Germinal center (tissue), 1 donor: ENCODE measurements at places on chromosomes 7 and 10.

GRCh38 chr7:42671627-42672026 is 240.2 kb downstream of the C7orf25 start:
- DNase-seq, result no peak

DNA sequence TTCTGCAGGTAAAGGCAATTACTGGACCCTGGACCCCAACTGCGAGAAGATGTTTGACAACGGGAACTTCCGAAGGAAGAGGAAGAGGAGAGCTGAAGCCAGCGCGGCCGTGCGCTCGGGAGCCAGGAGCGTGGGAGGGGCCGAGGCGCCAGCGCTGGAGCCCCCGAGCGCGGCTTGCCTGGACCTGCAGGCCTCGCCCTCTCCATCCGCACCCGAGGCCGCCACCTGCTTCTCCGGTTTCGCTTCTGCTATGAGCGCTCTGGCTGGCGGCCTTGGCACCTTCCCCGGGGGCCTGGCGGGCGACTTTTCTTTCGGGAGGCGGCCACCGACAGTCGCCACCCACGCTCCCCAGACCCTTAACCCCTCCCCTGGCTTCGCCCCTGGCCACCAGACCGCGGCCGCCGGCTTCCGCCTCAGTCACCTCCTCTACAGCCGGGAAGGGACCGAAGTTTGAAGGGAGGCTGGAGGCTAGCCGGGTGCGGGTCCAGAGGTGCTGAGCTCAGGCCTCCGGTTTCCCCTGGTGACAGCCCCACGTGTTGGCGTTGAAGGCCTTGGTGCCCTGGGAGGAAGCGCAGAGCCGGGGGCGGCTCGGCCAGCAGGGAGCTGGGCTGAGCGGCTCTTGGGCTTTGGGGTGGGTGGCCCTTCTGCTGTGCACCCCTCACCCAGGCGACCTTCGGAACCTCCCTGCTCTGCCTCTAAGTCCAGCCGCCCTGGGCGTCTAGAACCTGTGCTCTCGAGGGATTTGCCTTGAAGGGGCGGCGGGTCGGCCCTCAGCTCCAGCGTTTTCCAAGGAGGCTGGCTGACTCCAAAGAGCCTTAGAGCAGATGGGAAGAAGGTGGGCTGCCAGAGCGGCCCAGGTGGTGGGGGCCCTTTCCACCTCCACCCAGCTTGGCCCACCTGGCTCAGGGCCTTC is 1.8 kb downstream of the FOXI2 start:
- no peak for DNase-seq

DNA sequence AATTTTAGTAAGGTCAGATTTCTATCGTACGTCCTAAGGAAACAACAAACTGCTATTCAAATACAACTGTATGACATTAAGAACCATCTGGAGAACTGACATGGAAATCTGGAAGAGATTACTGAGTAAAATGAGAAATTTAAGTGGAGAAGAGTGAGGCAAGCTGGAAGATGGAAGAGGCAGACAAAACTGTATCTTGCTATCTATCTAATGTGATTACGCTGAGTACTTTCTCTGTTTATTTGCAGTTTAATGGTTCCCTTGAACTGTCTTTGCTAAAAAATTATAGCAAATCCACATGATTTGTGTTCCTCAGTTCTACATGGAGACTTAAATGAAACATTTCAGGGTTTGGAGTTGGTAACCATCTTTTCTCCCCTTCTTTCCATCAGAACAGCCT is 927.1 kb upstream of the MBL2 start:
- no peak for DNase-seq

DNA sequence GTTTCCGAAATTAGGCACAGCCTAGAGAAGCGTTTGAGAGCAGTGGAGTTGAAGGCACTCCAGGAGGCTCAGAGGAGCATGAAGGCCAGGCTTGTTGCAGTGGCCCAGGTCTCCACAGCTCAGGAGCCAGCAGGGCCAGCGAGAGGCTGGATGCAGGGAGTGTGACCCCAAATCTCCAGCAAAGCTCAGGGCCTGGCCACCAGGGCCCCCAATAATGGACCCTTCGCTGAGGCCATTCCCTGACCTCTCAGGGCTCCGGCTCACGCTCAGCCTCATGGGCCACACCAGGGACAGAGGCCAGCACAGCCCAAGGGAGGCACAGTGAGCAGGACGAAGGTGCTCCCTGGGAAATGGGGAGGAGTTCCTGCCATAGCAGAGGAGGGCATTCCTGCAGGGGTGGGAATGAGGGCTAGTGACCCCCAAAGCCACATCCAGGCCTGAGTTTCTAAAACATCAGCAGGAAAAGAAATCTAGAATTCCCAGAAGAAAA is 47.5 kb downstream of the EBF3 start:
- DNase-seq, result no peak

DNA sequence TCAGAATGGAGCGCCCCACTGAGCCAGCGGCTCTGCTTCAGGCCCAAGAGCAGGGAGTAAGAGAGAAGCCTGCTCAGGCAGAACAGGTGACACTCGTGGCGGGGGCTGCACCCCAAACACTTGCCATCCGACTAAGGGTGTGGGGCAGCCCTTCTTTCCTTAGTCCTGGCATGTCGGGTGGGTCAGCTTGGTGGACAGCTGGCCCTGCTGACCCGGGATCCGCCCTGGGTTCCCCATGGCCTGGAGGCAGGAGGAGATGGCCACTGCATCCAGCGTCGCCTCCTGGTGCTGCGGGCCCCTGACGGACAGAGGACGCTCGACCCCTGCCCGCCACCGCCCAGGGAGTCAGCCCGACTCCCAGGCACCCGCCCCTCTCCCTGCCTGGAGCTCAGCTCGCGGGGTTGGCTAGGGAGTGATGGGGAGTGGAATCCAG is 1.2 kb upstream of the PAOX start:
- DNase-seq, result no peak

DNA sequence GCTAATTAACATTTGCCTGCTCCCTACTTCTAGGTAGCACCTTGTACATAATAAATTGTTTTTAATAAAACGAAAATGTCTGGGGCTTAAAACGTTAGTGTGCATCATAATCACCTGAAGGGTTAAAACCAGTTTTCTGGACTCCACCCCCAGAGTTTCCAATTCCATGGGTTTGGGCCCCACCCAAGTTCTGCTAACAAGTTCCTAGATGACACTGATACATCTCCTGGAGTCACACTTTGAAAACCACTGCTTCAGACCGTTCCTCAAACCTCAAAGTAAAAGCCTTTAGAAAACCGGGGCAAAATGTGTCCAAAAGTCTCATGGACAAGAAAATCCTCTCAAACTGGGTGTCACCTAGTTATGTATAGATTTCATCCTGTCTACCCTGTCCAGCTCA is 9.3 kb downstream of the OSBPL3 start:
- no peak for DNase-seq

DNA sequence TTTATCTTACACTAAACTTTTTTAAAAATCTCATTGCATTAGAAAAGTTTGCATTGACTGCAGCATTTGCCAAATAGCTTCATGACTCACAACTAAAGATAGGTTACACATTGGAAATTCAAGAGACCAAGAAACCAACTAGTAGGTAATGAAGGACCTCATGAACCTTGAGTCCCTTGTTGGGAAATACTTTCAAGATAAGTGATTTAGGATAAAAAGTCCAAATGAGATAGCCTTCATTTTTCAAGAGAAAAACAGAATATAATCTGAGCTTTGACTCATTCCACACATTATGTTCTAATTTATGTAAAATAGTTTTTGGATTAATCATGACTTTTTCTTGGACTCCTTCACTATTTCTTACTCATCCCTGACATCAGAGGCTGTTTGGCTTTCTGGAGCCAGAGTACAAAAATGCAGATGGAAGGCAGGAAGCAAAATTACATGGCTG is 13.1 kb upstream of the LIPF start:
- no peak for DNase-seq

DNA sequence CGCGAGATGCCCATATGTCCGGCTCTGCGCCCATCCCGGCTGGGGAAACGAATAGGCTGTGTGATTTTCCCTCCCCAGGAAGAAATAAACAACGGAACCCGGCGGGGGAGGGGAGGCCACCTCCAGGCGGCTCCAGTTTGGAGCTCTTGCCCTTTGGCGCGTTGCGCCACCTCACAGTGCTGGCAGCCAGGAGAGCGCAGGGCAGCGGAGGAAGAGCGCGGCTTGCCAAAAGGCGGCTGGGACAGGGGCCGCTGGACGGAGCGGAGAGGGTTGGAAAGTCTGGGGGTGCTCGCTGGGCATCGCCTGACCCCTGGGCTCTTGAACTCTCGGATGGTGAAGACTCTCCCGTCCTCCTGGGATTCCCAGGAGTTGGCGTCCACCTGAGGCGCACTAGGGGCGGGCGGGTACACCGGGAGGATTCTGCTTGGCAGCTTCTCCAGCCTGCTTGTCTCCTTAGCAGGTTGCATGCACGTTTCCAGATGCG is 5.3 kb upstream of the NEUROG3 start:
- DNase-seq, result no peak

DNA sequence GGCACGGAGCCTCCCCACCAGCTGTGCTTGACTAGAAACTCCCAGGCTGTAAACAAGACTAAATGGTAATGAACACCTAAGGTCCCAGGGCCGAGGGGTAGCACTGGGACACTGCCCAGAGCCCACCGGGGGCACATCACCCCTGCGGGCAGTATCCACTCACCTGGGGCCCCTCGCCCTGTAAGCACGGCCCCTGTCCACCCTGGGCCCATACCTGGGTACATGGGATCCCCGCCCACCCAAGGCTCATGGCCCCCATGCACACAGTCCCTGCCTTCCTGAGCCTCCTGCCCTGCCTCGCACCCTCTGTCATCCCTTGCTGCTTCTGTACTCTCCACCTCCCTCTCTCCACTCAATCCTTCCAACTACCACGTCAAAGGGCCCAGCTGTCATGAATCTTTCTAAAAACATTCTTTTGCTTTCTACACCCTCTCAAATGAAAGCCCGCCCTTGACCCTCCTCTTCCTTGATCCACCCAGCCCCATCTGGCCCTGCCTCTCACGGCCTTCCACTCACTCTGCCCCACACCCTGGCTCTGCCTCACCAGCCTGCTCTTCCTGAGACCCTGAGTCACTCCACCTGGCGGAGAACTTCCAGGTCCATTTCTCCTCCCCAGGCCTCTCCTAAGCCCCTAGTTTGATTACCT is 173.1 kb downstream of the PARD3 start:
- no peak for DNase-seq

DNA sequence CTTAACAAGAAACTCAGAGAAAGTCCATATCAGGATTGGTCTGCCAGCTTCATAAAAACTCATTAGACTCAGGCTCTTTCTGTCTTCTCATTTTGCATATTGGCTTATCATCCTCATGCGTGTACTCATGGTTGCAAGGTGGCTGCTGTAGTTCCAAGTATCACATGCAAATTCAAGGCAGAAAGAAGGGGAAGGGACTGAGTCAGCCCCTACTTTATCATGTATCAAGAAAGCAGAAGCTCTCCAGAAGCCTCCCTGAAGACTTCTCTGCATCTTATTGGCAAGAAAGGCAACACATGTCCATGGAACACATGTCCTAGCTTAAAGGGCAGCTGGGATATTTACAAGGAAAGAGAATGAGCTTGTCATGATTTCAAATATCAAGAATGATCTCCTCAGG is 19.4 kb upstream of the EZH2 start:
- DNase-seq, result peak; percentile 48

- no peak for DNase-seq
These were observed 184.6 kb downstream of the HIBADH start for GRCh38 chr7:27478084-27478483.

GRCh38 chr7:21920936-21921335 is 24.8 kb downstream of the CDCA7L start:
- DNase-seq, result no peak

DNA sequence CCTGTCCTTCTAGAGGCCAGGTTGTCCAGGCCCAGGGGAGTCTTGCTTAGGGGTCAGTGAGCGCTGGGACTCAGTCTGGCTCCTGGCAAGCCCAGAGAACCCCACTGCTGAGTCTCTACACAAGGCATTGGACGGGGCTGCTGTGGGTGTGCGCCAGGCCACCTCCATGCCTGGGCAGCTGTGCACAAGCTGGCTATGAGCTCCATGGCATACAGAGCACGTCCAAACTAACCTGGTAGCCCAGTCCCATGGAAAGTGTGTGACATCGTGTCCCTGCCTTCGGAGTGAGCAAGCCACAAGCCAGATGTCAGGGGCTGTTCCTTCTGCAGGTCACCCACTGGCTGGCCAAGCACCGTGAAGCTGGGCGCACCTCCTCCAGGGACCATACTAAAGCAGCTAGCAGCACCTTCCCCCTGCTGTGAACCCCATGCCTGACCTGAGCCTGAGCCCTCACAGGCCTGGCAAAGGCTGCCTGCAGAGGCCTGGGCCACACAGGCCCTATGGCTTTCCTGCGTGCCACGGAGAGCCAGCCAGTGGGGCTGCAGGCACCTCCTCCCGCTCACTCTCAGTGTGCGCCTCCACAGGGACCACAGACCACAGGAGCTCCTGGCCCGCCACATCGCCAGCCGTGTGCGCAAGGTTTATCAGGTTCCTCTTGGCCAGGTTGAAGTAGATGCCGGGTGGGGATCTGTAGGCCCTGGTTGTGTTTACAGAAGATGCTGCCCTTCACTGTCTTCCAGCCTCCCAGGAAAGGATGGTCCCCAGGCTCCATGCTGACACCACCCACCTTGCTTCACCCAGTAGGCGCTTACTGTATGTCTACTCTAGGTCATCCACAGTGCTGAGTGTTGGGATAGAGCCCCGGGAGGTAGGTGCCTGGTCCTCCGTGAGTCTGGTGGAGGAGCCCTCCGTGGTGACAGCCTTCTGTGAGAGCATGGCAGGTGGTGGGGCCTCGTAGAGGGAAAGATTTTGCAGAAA is 219.7 kb downstream of the EBF3 start:
- no peak for DNase-seq

DNA sequence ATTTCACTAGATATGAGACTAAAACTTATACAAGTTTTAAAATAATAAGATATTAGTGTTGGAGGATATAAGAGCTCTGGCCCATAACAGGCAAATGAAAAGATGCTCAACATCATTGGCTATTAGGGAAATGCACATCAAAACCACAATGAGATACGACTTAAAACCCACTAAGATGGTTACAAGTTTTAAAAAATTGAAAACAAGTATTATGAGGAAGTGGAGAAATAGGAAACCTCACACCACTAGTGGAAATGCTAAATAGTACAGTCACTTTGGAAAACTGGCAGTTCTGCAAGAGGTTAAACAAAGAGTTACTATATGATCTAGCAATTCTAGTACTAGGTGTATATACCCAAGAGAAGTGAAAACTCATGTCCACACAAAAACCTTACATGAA is 17.2 kb downstream of the PANK1 start:
- DNase-seq, result no peak

GRCh38 chr7:116527521-116527920 is 2.7 kb downstream of the CAV1 start:
- DNase-seq, result no peak

DNA sequence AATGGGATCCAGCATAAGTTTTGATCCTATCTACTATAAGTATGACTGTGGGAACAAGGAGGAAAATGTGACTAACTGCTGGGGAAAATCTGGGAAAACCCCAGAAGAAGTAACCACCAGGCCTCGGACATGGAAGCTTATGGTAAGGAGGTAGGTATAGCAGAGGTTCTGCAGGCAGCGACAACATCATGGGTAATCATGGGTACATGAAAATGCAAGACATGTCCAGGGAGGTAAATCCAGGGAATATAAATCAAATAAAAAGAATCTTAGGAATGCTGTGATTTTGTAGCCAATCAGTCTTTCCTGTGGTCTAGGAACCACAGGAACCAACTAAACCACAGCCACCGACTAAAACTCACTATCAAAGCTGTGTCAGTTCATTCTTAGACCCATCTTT is 168.3 kb upstream of the NPY start:
- no peak for DNase-seq
